Left lung (tissue), 14 donors: ENCODE measurements at places on chromosomes 4 and X. TPM values are rescaled to one million over a fixed set of nuclear protein-coding genes. Genes with fewer than 3 reads are reported as not detected.

GRCh38 chrX:25131055-25131454 is 115.3 kb upstream of the ARX start:
- no peak overlapping the region for H3K27ac ChIP-seq
- no peaks in the 10 kb centered on the region for H3K36me3 ChIP-seq
- DNase-seq, result no peak
- H3K4me1 ChIP-seq, result no peaks in the 10 kb centered on the region
- H3K4me3 ChIP-seq, result no peak overlapping the region
- H3K27me3 ChIP-seq, result no peaks in the 10 kb centered on the region

GRCh38 chr4:86759298-86759697 is 89.9 kb downstream of the SLC10A6 start:
- no peaks in the 10 kb centered on the region for H3K4me1 ChIP-seq
- no peak overlapping the region for H3K4me3 ChIP-seq
- H3K27me3 ChIP-seq, result no peaks in the 10 kb centered on the region
- DNase-seq, result no peak

DNA sequence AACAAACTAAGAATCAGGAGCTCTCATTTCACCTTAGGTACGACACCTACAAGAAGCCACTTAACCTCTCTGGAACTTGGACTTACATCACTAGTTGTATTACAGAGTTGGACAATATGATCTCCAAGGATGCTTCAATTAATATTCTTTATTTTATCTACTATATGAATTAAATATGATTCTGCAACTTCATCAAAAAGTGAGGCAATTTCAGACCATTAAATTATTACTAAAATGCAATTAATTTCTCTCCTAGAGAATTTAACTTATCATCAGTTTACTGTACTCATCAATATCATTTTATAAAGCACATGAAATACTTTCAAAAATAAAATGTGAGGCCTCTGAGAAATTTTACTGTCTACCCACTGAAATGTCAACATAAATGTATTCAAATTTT is 33.9 kb downstream of the SLC39A8 start:
- no peaks in the 10 kb centered on the region for H3K27me3 ChIP-seq
- no peak overlapping the region for H3K4me3 ChIP-seq
- DNase-seq, result no peak

DNA sequence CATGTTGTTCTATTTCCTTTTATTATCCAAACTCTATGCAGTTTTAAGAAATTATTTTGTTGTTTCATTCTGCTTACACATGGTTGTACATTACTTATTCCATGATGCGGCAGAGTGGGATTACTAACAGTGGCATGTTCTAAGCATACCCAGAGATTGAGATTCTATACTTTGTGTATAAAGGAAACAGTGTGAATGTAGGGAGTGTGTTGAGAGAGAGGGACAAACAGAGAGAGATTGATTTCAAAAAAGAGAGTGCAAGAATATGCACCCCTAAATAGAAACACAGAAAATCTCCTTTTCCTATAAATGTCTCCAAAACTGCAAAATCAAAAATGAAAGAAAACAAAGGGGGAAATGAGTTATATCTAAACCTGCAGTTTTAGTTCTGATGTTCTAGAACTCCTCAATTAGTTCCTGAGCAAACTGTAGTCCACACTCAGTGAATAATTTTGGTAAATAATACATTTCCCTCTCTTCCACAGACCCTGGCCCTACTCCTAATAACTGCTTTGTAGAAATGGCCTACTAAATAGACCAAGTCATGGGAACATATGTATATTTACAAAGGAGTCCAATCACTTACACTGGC is 31.0 kb downstream of the SLC9B1 start:
- no peaks in the 10 kb centered on the region for H3K4me1 ChIP-seq
- H3K27ac ChIP-seq, result no peak overlapping the region
- no peaks in the 10 kb centered on the region for H3K36me3 ChIP-seq
- DNase-seq, result no peak
- H3K4me3 ChIP-seq, result no peak overlapping the region

The TKTL1 gene
- total RNA-seq, result not detected

GRCh38 chr4:71074452-71075299 is 81.2 kb downstream of the DCK start:
- H3K4me1 ChIP-seq, result no peaks in the 10 kb centered on the region
- no peaks in the 10 kb centered on the region for H3K27me3 ChIP-seq
- no peaks in the 10 kb centered on the region for H3K36me3 ChIP-seq
- H3K4me3 ChIP-seq, result no peak overlapping the region

DNA sequence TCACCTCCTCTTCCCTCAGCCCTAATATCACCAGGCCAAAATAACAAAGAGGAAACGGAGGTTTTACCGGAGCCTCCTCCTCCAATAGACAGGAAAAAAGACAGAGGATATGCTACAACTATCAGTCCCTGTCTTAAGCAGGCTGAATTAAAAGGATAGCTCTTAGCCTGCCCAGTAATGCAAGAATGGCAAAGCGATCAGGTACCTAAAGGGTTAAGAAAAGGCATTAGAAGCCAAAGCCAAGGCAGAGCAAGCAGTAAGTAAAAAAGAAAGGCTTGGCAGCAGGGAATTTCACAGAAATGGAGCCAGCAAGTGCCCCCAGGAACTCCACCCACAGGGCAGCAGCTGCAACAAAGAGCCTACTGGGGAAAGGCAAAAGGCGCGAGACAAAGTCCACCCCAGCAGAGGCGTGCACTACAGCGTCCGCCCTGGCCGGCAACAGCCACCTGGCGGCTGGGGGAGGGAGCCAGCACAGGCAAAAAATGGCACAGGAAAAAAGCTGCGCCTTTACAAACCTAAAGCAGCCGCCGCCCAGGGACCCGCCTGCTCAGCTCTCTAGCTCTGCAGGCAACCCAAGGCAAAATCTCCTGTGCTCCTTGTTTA is 220.6 kb upstream of the ZC4H2 start:
- H3K27me3 ChIP-seq, result no peaks in the 10 kb centered on the region
- H3K4me1 ChIP-seq, result no peaks in the 10 kb centered on the region
- H3K27ac ChIP-seq, result no peak overlapping the region
- no peak for DNase-seq
- no peaks in the 10 kb centered on the region for H3K36me3 ChIP-seq
- no peak overlapping the region for H3K4me3 ChIP-seq

DNA sequence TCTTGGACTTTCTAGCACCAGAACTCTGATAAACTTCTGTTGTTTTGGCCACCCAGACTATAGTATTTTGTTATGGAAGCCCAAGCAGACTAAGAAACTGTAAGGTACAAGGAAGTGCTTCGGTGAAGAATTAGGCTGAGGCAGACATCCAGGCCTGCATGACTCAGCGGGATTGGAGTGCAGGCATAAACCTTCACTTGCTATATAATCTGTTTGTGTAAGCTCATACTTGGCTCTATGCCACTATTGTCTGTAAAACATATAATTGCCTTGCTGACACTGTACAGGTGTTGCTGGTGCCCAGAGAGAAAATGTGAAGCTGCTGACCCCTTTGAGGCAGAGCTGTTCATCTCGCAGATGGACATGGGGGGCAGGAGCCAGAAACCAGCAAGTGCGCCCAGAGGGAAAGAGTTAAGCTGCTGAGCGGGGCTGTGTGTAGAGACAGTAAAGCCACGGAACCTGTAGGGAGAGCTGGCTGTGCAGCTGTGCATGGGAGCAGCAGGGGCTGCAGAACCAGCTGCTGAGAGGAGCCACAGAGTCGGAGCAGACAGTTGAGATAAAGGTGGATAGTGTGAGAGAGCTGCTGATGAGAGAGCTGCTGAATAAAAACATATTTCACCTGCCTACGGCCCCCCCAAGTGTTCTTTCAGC is 96.2 kb downstream of the RBM46 start:
- H3K4me1 ChIP-seq, result no peaks in the 10 kb centered on the region
- DNase-seq, result peak; percentile 43
- no peaks in the 10 kb centered on the region for H3K36me3 ChIP-seq
- no peak overlapping the region for H3K4me3 ChIP-seq
- no peaks in the 10 kb centered on the region for H3K27me3 ChIP-seq
- no peak overlapping the region for H3K27ac ChIP-seq

- H3K27ac ChIP-seq, result no peak overlapping the region
- H3K36me3 ChIP-seq, result no peaks in the 10 kb centered on the region
- no peaks in the 10 kb centered on the region for H3K4me1 ChIP-seq
- DNase-seq, result no peak
- no peak overlapping the region for H3K4me3 ChIP-seq
Observed at GRCh38 chrX:50003467-50003866, 81.1 kb downstream of the CLCN5 start.

- H3K27me3 ChIP-seq, result no peaks in the 10 kb centered on the region
- H3K36me3 ChIP-seq, result no peaks in the 10 kb centered on the region
- DNase-seq, result no peak
- H3K4me1 ChIP-seq, result peaks cover 24% of the 10 kb centered on the region
- peak overlapping the region; percentile 2 for H3K27ac ChIP-seq
Observed at GRCh38 chr4:140099983-140100382, 54.0 kb downstream of the MAML3 start.

- H3K36me3 ChIP-seq, result no peaks in the 10 kb centered on the region
- no peak for DNase-seq
- H3K27ac ChIP-seq, result no peak overlapping the region
- H3K27me3 ChIP-seq, result no peaks in the 10 kb centered on the region
- no peaks in the 10 kb centered on the region for H3K4me1 ChIP-seq
Observed at GRCh38 chrX:72609313-72609712, 36.7 kb upstream of the HDAC8 start.

The RNF128 gene
- 20.8 TPM for total RNA-seq

The ABRAXAS1 gene
- 10.7 TPM for total RNA-seq

- H3K4me1 ChIP-seq, result peaks cover 7% of the 10 kb centered on the region
- H3K36me3 ChIP-seq, result peaks cover 4% of the 10 kb centered on the region
- no peak for DNase-seq
Observed at GRCh38 chr4:6957148-6957520, 47.5 kb downstream of the TBC1D14 start.

DNA sequence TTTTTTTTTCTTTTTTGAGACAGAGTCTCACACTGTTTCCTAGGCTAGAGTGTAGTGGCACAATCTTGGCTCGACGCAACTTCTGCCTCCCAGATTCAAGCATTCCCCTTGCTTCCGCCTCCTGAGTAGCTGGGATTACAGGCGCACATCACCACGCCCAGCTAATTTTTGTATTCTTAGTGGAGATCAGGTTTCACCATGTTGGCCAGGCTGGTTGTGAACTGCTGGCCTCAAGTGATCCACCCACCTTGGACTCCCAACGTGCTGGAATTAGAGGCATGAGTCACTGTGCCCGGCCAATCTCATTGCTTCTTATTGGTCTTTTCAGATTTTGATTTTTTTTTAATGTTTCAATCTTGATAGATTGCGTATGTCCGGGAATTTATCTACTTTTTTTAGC is 124.4 kb downstream of the NBDY start:
- H3K36me3 ChIP-seq, result no peaks in the 10 kb centered on the region
- H3K27me3 ChIP-seq, result no peaks in the 10 kb centered on the region
- H3K27ac ChIP-seq, result no peak overlapping the region
- DNase-seq, result no peak

The CPEB2 gene
- total RNA-seq, result 25.2 TPM

The ZNF630 gene
- 3.0 TPM for total RNA-seq

- no peak overlapping the region for H3K4me3 ChIP-seq
- H3K27ac ChIP-seq, result no peak overlapping the region
- H3K27me3 ChIP-seq, result no peaks in the 10 kb centered on the region
- H3K4me1 ChIP-seq, result no peaks in the 10 kb centered on the region
Observed at GRCh38 chrX:106931831-106932491, 11.8 kb downstream of the CLDN2 start.

The LIMCH1 gene
- total RNA-seq, result 169 TPM

- peak overlapping the region; percentile 44 for H3K4me3 ChIP-seq
- peak overlapping the region; percentile 57 for H3K27ac ChIP-seq
- peak; percentile 56 for DNase-seq
- H3K36me3 ChIP-seq, result peaks cover 3% of the 10 kb centered on the region
Observed at GRCh38 chr4:168877511-168878491, 132.3 kb downstream of the CBR4 start.

DNA sequence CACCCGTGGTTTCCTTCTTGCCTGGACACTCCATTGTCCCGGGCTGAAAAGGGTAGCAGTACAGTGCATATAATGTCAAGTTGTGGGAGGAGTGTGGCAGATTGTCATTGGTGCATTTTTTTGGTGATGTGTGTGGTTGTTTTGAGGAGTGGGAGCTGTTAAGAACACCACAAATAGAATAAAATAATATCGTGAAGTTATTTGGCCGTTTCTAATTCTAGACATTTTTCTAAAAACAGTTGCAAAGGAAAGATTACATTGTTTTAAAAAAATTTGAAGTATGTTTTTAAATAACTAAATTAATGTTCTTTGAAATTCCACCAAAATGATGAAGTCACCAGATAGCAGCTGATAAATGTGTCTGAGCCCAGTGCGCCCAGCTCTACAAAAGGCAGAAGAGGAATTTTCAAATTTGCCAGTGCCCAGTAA is 1.3 kb downstream of the PKD2 start:
- no peaks in the 10 kb centered on the region for H3K27me3 ChIP-seq
- no peaks in the 10 kb centered on the region for H3K4me1 ChIP-seq
- H3K36me3 ChIP-seq, result no peaks in the 10 kb centered on the region
- peak overlapping the region; percentile 73 for H3K4me3 ChIP-seq

GRCh38 chr4:8398347-8398746 is 42.2 kb downstream of the ACOX3 start:
- no peak overlapping the region for H3K4me3 ChIP-seq
- no peak overlapping the region for H3K27ac ChIP-seq
- no peaks in the 10 kb centered on the region for H3K27me3 ChIP-seq
- no peaks in the 10 kb centered on the region for H3K36me3 ChIP-seq
- peaks cover 22% of the 10 kb centered on the region for H3K4me1 ChIP-seq

GRCh38 chrX:124098089-124098488 is 136.6 kb downstream of the STAG2 start:
- no peaks in the 10 kb centered on the region for H3K4me1 ChIP-seq
- no peak overlapping the region for H3K27ac ChIP-seq
- peak; percentile 13 for DNase-seq
- H3K36me3 ChIP-seq, result no peaks in the 10 kb centered on the region
- H3K4me3 ChIP-seq, result no peak overlapping the region

The HNRNPH2 gene
- total RNA-seq, result 66.2 TPM

DNA sequence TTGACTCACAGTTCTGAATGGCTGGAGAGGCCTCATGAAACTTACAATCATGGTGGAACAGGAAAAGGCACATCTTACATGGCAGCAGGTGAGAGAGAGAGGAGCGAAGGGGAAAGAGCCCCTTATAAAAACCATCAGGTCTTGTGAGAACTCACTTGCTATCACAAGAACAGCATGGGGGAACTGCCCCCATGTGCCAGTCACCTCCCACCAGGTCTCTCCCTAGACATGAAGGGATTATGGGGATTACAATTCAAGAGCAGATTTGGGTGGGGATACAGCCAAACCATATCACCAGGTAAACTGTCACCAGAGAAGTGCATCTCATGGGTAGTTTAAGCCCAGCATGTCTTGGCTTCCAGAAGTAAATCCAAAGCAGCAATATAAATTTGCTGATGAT is 7.5 kb upstream of the SMARCA5 start:
- H3K4me3 ChIP-seq, result no peak overlapping the region
- no peak for DNase-seq
- H3K27ac ChIP-seq, result no peak overlapping the region
- no peaks in the 10 kb centered on the region for H3K36me3 ChIP-seq
- H3K4me1 ChIP-seq, result no peaks in the 10 kb centered on the region

The HSPA4L gene
- total RNA-seq, result 8.3 TPM

The DCHS2 gene
- 0.13 TPM for total RNA-seq

The NHS gene
- 2.0 TPM for total RNA-seq

The COL4A5 gene
- total RNA-seq, result 15.5 TPM
